IMR-90 (cell line): ENCODE measurements at places on chromosomes 11 and 22. TPM values are rescaled to one million over a fixed set of nuclear protein-coding genes. Genes with fewer than 3 reads are reported as not detected.
A peak's percentile ranks its signal among the peaks of the same experiment; 100 is the strongest.

DNA sequence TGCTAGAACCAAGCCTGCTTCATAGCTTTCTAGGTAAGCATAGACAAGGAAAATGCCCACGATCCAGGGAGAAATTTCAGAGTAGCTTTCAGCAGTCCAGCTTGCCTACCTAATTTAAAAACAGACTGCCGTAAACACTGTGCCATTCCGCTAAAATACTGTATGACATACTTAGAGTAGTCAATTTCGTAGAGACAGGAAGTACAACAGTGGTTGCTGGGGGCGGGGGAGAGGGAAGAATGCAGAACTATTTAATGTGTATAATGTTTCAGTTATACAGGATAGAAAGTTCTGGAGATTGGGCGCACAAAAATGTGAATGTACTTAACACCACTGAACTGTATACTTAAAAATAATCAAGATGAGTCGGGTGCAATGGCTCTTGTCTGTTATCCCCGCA is 56.7 kb downstream of the C11orf58 start:
- no peak for DNase-seq

DNA sequence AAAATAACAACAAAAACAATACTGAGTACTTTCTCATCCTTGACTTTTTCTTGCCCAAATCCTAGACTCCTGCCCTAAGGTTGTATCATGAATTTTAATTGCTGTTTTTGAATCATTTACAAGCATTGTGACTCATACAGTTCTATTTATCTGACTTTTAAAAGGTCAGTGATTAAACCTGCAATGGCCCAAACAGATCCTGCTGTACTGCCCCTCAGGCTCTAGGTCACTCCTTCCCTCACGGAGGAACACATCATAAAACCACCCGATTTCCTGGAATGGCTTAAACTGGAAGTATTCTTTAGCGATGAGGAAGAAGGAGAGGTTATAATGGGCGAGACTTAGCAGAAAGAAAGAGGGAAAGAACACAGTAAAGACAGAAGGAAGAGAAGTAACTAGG is 12.3 kb downstream of the ARFGAP3 start:
- DNase-seq: peak; percentile 39

DNA sequence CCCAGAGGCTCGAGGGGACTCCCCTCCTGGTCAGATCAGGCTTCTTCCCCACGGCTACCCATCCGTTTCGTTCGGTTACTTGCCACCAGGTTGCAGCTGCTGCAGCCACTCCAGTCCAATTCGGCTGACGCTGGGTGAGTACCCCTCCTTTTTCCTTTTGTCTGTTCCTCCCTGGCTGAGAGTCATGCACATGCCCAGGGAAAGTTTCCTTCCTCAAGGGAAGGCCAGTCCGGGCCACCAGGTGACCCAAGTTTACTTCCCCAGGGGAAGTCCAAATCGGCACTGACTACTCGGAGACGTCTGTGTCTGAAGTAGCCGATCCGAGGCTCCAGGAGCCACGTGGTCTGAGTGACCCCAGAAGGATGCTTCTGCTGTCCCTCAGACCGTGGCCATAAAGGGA is 13.2 kb upstream of the OR56A3 start:
- DNase-seq: no peak

- peak; percentile 72 for DNase-seq
These were observed 20.8 kb upstream of the ZBED5 start for GRCh38 chr11:10878408-10879214.

DNA sequence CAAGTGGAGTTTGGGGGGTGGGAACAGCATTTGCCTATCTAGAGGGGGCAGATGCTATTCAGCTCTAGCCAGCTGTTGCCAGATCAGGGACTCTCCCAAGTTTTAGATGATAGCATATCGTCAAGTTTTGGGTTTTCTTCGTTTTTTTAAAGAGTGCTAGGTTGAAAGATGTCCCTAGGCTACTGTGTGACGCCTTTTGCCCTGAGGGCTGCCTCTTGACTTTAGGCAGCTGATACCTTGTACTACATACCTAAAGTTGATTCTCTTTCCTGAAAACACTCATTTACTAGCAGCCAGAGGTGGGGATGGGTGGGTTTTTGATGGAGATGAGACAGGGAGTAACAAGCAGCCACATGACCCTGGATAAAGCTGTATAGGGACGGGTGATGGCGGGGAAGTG is 87.1 kb downstream of the ABTB2 start:
- no peak for DNase-seq

Gene MUC6
- not detected in 2 replicates for total RNA-seq

Gene GGT5
- 0.18 and 0.28 TPM in 2 replicates for total RNA-seq

Gene ADAMTS15
- 3.0 and 3.1 TPM in 2 replicates for total RNA-seq
